BE2C (cell line): ENCODE measurements at places on chromosomes 6 and 20.

GRCh38 chr20:3874194-3874844 is 14.9 kb upstream of the PANK2 start:
- DNase-seq, result no peak

- peak; percentile 34 for DNase-seq
Observed at GRCh38 chr20:13458860-13459451, 179.8 kb downstream of the TASP1 start.

- no peak for DNase-seq
Observed at GRCh38 chr6:38566295-38567030, 73.3 kb downstream of the BTBD9 start.

GRCh38 chr6:133254552-133255228 is 13.5 kb downstream of the EYA4 start:
- DNase-seq, result no peak

DNA sequence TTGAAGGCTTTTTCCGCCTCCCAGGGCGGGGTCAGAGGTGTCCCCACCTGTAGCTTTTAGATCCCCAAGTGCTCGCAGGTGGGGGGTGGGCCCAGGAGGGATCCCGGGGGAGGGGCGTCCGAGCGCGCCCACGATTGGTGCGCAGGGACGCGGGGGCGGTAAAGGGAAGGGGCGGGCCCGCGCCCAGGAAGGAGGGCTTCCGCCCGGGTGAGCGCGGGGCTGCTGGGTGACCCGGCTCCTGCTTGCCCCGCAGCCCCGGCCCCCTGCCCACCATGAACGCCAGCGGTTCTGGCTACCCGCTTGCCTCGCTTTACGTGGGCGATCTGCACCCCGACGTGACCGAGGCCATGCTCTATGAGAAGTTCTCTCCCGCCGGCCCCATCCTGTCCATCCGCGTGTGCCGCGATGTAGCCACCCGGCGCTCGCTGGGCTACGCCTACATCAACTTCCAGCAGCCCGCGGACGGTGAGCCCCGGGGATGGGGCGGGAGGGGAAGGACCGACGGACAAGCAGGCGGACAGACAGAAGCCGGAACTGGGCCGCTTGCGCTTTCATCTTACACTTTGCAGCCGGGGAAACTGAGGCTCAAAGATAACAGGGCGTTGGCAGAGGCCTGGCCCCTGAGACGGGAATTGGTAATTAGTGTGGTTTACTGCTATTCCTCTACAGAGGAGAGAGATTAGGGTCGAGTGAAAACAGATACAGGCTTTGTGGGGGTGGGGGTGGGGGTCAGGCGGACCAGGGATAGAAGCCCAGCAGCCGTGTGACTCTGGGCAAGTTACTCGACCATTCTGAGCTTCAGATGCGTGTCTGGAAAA is at the start of gene PABPC1L:
Gene PABPC1L, plus strand, starts transcription at position 189 of the 818 bp plus-strand sequence. Its CDS starts 84 bp downstream, at position 273.
- peak; percentile 69 for DNase-seq

DNA sequence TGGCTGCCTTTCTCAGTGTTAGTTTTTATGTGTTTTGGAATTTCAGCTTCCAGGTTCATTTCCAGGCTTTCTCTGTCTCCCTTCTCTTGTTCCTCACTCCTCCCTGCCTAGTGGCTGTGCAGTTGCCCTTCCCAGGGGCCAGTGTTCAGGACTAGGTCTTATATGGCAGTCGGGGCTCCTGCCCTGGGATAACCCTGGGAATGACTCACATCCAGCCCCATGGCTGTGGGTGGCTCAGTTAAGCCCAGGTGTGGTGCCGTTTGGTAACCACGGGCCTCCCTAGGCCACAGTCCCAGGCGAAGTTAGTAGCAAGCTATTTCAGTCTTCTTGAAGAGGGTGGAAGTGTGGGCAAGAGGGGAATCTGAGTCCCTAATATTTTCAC is 57.4 kb upstream of the DDR1 start:
- DNase-seq, result no peak
